ENCODE measurements at places on chromosomes 4 and X.

DNA sequence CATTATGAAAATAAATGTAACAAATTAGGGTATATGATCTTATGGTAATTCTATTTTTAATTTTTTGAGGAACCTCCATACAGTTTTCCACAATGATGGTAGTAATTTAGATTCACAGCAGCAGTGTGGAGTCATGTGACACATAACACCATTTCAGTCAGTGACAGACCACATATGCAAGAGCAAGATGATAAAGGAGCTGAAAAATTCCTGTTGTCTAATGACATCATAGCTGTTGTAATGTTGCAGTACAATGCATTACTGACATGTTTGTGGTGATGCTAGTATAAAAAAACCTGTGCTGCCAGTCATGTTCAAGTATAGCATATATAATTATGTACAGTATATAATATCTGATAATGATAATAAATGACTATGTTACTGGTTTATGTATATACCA lies 28.5 kb downstream of the EMCN start:
- no peak for DNase-seq

DNA sequence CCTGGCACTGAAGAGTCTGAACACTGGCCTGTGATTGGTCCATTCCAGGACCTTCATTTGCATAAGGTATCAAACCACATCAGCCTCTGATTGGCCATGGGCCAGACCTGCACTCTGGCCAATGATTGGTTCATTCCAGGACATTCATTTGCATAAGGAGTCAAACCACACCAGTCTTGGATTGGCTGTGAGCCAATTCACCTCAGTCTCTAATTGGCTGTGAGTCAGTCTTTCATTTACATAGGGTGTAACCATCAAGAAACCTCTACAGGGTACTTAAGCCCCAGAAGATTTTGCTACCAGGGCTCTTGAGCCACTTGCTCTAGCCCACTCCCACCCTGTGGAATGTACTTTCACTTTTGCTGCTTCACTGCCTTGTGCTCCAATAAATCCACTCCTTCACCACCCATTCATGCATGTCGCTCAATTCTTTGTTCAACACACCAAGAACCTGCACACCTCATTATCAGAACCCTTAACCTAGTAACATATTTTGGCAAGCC lies 14.2 kb upstream of the HERC5 start:
- DNase-seq: no peak

DNA sequence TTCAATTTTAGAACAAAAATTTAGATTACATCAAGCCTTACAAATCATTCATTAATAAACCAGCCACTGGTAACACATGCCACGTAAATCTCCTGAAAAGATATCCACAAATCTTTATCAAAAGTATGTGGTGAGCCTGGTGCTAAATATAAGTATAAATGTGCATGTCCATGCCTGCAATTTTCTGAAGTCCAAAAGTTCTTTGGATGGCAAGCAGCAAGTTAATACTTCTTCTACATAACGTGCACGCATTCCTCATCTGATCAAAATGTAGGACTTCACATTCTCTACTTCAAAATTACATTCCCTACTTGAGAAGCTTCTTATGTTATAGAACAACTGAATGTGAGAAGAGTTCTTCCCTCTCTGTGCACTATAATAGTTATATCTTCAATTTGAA lies 49.8 kb downstream of the HHIP start:
- DNase-seq: no peak

DNA sequence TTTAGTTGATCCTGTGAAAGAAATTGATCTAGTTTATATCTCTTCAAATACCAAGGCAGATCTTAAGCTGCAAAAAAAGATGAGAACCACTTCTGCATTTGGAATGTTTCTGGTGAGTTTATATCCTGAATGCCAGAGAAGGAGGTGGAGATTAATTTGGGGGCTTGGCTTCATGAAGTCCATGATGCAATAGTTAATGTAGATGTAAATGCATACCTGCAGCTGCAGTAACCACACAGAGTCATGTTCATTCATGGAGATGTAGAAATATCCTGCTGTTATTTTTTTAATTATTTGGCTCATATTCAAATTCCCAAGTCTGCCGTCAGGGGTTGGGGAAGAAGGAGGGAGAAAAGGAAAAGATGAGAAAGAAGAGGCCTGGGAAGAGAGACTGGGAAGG lies at the start of gene SULT1E1:
SULT1E1 (minus strand) TSS at position 94 of the 400 bp plus-strand sequence. CDS start 2,501 bp downstream, outside the sequence.
- no peak for DNase-seq

DNA sequence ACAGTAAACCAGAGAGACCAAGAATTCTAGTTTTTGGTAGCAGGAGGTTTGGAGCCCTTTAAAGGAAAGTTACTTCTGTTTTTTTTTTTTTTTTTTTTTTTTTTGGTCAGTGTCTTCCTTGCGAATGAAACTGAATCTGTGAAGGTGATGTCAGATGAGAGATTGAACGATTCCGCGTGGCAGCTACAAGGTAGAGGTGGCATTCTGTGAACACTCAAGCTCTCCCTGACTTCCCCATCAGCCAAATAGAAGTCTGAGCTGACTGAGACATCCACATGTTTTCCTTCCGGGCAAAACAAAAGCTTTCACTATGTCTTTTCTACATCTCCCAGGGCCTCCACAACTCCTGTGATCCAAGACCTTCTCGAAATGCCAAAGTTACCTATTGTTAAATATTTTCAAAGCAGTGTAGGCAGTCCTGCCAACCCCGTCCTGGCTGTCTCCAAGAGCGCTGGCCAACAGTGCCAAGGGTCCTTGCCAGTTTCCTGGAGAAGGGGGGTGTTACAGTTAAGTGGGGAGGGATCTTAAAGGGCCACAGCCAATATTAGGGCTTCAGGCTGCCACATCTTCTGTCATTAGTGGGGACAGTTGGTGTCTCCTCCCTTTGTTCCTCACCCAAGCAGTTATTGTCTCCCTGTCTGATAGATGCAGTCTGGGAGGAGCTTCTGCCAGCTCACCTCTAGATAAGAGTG lies 102.9 kb upstream of the SLC34A2 start:
- DNase-seq: no peak

GRCh38 chr4:96729641-96730040 lies 889.7 kb downstream of the PDHA2 start:
- DNase-seq: no peak

DNA sequence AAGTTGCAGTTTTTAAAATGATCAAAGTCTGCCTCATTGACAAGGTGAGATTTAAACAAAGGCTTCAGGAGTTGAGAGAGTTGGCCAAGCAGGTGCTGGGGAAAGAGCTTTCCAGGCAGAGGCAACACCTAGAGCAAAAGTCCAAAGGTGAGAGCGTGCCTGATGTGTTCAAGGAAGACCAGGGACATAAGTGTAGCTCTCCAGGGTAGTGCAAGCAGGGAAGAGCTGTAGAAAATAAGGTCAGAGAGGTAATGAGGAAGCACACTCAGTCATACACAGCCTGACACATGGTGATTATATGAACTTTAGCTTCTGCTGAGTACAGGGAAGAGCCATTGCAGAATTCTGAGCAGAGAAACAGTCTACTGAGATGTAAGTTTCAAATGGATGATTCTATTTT lies 265.0 kb upstream of the NWD2 start:
- DNase-seq: no peak

- no peak for DNase-seq
Observed at GRCh38 chr4:77040270-77040669, 35.5 kb downstream of the CCNI start.

DNA sequence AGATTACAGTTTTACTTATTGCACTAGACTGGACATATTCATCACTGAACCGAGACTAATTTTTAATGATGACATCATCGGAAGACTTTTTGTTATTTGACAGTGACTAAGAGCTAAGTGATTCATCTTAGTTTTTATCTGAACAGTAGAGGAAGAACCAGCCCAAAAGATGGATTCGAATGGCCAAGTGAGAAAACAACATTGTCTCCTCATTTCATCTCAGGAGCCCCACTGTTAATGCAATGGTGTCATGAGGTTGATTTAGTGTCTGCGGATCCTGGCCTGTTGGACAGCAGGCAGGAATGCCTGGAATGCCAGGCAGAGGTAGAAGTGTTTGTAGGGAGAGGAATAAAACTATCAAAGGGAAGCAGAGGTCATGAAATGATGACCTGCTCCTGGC lies 37.8 kb upstream of the HPF1 start:
- DNase-seq: no peak

DNA sequence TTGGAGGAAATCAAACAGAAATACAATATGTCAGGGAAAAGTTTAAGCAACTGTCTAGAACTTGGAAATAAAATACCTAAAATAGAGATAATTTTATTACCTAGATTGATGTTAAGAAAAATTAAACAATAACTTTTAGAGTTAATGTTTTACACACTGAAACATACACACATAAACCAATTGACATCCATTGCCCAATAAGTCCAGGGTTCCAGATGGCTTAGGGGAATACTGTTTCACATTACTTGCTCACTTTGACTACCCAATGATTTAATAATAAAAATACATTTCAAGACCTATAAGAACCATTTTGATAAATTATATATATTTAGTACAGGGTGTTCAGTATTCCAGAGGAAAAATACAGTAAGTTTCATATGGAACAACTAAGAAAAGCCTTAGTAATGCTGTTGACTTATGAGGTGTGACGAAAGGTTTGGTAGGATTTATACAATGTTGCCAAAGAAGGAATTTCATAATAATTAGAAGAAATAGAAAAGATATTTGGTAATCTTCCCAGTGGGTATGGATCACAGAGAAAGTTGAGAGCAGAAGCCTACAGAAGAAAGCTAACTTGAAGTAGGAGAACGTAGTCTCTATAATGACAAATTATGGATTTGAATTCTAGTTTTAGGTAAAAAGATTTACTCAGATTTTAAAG lies 23.0 kb upstream of the UGT2B4 start:
- DNase-seq: no peak

DNA sequence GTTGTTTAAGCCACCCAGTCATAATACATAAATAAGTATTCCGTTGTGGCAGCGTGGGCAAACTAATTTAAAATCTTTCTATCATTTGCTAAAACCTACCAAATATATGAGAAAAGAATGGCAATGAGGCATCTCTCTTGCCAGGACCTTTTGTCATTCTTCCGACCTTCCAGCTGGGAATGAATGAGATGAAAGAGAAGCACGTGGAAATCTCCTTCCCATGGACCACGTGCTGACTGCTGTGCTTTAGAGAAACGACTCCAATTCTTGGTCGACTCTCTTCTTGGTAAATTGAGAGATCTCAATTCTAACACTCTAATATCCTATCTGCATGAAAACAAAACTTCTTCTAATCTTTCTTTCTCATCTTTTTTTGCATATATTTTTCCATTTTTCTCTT lies 116.5 kb downstream of the COL25A1 start:
- no peak for DNase-seq

DNA sequence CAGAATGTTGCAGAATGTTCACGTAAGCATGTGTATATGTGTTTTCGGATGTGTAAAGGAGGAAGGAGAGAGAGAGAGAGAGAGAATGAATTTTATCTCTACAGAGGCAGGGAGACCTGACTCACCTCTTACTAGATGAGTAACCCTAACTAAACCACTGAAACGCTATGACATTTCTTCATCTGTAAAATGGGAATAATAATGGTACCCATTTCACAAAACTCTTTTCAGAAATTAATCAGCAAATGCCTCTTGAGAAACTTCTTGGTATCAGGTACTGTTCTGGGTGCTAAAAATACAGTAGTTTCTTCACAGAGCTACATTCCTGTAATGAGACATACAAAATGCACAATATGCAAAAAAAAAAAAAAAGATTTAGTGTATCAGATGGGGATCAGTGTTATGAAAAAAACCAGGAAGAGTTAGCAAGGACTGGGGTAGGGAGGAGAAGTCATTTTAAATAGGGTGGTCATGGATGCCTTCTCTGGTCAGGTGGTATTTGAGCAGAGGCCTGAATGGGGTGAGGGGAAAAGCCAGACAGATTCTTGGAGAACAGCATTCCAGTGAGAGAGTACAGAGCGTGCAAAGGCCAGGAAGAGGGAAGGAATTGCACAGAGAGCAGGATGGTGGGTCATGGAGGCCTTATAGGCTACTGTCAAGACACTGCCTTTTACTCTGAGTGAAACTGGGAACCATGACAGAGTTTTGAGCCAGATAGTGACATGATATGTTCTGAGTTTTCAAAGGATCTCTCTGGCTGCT lies 84.9 kb upstream of the SPANXB1 start:
- DNase-seq: no peak

DNA sequence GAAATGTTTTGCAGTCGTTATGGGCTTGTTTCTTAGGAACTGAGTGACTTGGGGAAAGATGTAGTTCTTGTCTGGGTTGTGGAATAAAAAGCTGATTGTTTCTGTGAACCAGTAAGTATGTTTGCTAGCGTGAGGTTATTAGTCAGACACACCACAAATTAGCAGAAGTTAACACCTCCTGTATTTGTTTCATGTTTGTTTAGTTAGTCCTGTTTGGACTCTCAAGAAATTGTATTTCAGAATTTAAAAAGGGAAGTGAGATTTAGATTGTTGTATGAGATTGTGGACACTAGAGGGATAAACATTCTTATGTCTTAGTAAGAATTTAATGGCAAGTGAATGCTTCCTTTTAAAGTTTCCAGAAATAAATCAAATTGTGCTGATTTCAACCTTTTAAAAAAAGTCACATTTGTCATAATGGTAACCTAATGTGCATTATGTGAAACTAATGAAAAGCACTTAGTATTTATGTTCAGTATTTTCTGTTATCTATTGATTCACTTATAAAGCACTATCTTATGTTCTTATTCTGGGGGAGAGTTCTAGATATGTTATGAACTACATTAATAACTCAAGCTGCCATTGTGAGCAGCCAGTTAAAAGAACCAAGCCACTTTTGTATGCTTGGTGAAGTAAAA lies 25.6 kb downstream of the ATP10D start:
- no peak for DNase-seq

- DNase-seq: no peak
Observed at GRCh38 chrX:13716905-13717304, 17.5 kb downstream of the TRAPPC2 start.

DNA sequence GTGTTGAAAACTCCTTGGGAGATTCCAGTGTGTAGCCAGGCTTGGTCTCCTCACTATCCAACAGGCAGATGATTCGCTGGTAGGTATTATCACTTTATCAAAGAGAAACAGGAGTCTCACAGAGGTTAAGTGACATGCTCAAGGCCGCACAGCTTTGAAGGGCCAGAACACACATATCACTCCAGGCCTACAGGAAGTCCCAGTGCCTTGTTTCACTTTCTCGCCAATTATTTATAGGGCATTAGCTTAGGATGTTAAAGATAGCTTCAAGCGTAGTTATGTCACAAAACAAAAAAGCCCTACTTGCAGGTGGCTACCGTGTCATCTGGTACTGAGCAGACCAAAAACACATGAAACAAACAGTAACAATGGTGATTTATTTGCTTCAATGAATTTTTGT lies 13.2 kb downstream of the ATP8A1 start:
- no peak for DNase-seq

DNA sequence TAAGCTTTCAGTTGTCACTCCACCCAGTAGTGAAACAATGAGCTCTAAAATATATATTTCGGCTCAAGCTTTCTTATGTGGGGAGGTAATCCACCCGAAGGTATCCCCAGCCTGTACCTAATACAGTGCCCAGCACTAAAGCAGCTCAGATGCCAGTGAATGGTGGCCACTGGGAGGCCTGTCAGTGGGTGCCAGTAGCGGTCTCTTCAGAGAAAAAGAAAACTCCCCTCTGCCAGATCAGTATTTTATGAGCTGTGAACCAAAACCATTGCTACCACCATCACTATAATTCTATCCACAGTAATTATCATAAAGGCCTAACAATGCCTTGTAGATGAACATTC lies 835 bp upstream of the NFKB1 start:
- DNase-seq: no peak

- no peak for DNase-seq
Observed at GRCh38 chrX:130716346-130716745, 186.7 kb downstream of the ENOX2 start.

All from activated T-helper 9 cell treated with anti-CD3 and anti-CD28 coated beads, Interleukin-2, amount 50 U/mL, for 16 hours (primary cell).